ENCODE measurements at places on chromosomes 2 and 18.

GRCh38 chr18:38709122-38709521 is 1143.5 kb upstream of the CELF4 start:
- no peak for DNase-seq

DNA sequence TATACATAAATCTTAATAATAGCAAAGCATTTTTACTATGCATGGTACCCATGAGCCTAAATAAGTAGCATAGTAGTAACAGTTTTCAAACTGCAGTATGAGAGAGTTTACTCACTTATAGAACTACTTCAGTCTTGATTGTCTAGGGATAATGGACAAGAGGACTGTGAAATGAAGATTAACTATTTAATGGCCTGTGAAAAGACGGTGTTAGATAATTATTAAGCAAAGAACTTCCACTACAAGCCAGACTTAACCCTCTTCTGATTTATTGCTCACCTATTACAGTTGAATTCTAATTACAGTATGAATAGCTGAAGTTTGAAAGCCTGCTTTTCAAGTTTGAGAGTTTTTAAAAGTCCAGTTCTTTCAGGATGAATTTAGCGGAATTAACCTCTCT is 18.9 kb downstream of the PIK3C3 start:
- DNase-seq = no peak

DNA sequence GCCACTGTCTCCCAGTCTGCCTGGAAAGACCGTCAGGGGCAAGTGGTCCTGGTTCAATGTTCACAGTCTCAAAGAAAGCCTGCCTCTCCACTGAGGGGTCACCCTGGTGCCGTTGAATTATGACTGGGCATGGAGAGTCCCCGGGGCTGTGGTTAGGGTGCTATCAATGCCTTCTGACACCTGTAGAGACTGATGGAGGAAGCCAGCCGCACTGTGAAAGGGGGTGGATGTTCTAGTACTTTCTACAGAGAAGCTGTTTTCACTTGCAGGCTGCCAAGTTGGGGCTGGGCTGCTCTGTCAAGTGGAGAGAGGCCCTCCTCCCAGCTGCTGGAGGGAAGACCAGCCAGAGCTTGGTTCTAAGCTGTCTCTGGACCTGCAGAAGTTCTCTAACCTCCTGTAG is 80.5 kb downstream of the BCL2L11 start:
- no peak for DNase-seq

DNA sequence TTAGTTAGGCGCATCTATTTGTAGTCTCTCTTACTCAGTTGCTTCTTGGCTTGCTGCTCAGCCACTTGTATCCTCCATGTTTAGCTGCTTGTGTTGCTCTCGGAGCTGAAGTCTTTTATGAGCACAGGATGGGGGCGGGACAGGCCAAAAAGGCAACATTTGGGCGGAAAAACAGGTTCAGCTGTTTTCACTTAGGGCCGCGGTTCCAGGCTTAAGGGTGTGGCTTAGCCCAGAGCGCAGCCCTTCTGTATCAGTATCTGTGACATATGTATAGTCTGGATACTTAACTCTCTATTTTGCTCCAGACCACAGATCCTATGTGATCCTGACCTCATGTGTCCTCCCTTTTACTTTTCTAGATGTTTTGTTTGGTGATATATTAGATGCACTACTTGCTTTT is 763.5 kb downstream of the SUCLG1 start:
- DNase-seq = no peak

- no peak for DNase-seq
Measured at GRCh38 chr18:55787536-55788073, 199.6 kb upstream of the TCF4 start.

GRCh38 chr2:69779258-69780001 is 37.5 kb downstream of the ANXA4 start:
- DNase-seq = peak; percentile 33

- DNase-seq = no peak
Measured at GRCh38 chr2:79179036-79179435, 19.5 kb upstream of the REG3A start.

GRCh38 chr18:44609181-44609941 is 71.3 kb upstream of the SETBP1 start:
- no peak for DNase-seq

DNA sequence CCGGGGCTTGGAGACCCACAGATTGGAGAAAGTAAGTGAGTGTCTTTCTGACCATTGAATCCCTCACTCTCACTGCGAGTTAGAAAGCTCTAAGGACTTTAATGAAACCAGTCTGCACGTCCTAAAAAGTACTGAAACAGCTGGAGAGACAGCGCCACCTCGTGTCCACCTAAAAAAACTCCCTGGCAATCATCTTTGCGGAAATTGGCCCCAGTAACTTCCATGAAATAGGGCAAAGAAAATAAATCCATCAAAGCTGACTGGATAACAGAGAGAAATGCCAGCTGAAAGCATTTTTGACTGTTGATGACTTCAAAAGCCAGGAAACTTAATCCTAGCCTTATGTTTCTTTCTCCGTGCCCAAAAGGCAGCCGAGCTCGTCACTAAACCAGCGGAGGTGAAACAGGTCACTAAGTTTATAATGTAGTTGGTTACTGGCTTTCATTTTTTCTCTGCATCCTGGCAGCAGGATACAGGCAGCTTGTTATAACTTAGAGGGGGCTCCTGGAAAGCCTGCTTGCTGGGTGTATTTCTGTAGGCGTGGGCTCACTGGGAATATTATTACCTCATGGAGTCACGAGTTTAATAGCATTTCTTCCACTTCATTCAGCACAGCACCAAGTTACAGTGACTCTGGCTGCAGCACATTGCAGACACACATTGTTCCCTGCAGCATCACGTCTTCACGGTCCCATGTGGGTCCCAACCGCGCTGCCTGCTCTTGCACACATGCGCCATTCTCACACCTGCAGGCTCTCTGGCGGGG is 266.5 kb downstream of the HRH4 start:
- peak; percentile 95 for DNase-seq

- peak; percentile 42 for DNase-seq
Measured at GRCh38 chr2:30661173-30662107, 145.8 kb downstream of the CAPN13 start.

- DNase-seq = no peak
Measured at GRCh38 chr2:137724912-137725311, 239.4 kb upstream of the HNMT start.

DNA sequence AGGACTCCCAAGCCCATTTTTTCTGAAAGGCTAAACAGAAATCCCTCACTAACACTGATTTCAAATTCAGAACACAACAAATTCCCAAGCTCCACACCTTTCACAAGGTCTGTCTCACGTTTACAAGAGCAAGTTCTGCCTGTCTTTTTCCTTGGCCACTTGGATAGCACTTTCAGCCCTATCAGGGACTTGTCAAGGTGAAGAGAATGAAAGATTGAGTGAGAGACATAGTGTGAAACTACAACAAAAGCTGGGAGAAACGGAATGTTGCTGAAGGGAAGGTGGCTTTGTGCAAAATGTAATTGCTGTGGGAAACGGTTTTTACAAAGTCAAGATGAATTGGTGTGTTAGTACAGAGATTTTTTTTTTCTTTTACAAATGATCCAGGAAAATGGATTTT is 89.4 kb upstream of the GATA6 start:
- no peak for DNase-seq

DNA sequence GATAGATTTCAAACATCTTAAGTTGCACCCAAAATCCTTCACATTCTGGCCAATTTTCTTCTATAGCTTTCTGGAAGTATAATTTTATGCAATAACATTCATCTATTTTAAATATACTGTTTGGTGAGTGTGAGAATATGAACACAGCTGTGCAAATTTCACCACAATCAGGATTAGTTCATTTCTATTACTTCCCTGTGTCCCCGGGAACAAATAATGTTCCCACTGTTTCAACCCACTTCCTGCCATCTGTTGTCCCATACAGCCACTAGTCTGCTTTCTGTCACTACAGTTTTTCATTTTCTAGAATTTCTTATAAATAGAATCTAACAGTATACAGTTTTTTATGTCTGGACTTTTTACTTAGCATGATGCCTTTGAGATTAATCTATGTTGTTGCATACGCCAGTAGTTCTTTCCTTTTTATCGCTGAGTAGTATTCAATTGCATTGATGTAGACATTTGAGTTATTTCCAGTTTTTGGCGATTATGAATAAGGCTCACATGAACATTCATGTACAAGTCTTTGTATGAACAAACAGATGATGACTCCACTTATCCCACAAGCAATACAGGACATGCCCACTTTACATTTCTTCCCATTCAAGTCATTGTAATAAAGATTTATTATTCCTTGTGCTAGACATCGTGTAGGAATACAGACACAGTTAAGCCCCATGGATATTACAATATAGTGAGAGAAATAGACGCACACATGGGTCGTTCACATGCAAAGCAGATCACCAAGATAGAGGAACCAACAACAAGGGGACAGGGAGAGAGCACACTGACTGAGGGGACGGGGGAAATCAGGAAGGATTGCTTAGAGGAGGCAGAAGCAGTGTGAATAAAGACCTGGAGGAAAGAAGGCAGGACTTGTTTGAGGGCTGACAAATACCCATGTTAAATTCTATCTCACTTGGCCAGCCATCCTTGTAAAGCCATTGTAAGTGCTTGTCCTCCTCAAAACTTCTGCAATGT is 72.9 kb upstream of the PAX8 start:
- no peak for DNase-seq

GRCh38 chr2:55565613-55566012 is 46.1 kb downstream of the CFAP36 start:
- no peak for DNase-seq

GRCh38 chr2:233089851-233090250 is 29.7 kb downstream of the INPP5D start:
- no peak for DNase-seq

GRCh38 chr2:147325990-147326389 is 518.8 kb upstream of the ACVR2A start:
- no peak for DNase-seq

DNA sequence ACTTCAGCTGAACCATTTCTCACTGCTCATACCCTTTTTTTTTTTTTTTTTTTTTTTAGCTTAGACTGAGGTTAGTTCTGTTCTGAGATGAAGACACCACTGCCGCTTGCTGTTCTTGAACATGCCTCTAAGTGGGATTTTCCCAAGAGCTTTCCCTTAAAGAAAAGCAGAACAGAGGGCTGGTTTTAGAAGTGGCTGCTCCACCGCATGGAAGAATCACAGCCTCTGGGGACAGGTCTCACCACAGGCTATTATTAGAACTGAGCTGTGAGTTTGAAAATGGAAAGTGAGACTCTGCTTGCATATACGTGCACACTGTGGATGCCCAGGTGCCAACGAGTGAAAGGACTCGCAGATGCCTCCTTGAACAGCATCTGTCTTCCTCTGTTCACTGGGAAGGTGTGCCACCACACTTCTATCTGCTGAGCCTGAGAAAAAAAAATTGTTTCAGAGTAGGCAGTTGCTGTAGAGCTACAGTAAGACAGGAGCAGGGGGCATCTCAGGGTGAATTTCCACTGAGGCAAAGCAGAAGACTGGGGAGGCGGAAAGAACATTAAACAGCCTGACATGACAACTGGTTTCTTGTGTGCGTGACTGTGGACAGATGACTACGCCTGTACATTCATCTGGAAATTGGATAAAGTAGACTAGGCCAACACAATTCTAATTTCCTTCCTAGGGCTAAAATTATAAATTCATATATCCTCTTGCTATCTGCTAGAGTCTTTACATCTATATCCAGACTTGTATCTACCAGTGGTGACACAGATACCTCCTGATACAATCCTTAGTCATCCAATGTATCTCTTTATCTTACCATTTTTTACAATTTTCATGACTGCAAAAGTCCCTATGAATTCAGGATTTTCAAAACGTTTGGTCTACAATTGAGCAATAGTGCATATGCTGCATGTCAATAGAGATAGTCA is 1045.7 kb upstream of the CELF4 start:
- DNase-seq = peak; percentile 26

GRCh38 chr2:237964578-237965404 is 2.0 kb upstream of the UBE2F start:
- no peak for DNase-seq

GRCh38 chr2:161555826-161556225 is 68.4 kb upstream of the SLC4A10 start:
- DNase-seq = no peak

GRCh38 chr2:53886406-53887280 is 26.9 kb upstream of the GPR75 start:
- peak; percentile 49 for DNase-seq

GRCh38 chr18:35728676-35729075 is 147.1 kb downstream of the GALNT1 start:
- DNase-seq = no peak

DNA sequence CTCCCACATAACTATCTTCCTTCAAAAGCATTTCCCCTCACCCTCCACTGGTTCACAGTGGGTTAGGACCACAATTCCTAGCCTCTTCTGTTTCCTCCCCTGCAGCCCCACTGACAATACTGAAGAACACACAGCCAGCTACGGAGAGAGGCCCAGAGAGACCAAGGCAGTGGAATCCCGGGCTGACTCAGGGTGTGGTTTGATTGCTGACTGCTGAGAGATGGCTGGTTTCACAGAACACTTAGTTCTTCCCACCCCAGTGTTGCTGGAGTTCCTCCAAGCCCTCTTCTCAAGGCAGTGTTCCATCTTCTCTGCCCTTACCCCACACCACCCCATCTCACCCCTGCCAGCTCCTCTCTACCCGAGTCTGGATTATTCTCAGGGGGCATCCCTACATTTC is 43.3 kb upstream of the ZFP36L2 start:
- peak; percentile 75 for DNase-seq

- no peak for DNase-seq
Measured at GRCh38 chr2:13488965-13489364, 772.2 kb downstream of the TRIB2 start.

DNA sequence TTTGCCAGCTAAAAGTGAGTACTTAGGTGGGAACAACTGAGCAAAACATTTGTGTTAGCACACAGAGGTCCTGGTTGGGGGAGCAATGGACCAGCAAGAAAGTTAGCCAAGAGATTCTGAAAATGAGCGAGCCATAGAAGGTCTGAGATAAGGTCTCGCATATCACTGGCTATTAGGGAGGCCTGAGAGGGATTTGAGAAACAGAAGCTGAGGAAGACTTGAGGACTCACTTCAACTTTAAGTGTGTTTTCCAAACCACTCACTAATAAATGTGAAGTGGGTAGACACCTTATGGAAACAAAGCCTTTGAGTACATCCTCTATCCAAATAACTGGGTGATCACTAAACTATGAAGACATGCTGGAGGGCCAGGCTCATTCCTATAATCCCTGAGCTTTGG is 958.5 kb downstream of the DPP10 start:
- no peak for DNase-seq

DNA sequence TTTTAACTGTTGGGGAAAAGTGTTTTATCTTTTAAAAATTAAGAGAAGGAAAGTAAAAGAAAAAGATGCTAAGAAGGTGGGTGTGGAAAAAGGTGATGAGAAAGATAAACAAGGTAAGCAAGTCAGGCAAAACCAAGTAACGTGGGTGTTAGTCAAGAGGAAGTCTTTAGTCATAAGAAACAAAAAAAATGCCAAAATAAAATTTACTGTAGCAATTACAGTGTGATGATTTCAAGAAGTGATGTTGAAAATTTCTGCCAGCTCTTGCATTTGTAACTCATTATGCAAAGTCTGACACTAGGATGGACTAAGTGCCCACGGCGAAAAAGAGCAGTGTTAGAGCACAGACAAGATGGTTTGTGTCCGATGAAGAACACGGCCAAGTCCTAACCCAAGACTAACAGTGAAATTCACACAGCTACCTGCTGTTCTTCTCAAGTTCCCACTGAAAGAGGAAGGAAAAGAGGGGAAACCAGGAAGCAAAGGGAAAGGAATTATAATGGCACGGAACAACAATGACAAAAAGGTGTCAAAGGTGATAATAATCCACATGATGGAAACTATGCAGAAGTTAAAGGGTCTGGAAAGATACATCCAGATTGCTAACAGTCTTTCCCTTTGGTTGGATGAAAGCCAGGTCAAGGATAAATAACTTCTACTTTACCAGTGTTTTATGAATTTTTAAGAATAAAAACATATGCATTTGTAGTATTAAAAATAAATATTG is 34.1 kb downstream of the NOL10 start:
- no peak for DNase-seq

GRCh38 chr2:150159300-150159699 is 328.2 kb downstream of the RND3 start:
- DNase-seq = no peak
